ENCODE measurements at places on chromosomes 6 and 20.

DNA sequence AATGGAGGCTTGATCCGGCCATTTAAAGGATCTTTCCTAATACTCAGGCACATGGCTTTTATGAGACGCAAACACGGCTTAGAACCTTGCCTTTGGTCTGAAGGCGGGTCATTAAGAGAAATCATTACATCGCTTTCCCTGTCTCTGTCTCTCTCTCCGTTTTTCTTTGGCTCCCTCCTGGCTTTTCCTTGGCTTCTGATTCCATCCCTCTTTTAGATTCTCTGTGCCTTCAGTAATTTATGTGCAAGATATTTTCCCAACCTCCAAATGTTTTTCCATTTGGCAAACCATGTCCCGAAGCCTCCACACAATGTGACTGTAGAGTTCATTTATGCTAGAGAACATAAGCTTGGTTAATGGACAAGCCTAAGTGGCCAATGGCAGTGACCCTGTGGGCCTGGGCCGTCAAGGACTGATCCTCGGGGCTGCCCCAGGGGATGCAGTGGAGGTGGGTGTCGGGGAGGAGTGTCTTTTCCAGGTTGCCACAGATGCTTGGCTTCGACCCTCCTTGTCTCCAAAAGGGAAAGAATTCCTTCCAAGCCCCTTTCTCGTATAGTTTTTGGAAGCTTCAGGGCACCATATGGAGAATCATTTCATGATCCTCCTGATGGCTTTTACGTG lies 157.0 kb downstream of the SCML4 start:
- no peak for DNase-seq

- no peak for DNase-seq
These were observed 298.6 kb downstream of the UBE3D start for GRCh38 chr6:82767037-82767436.

GRCh38 chr20:16025084-16025483 lies 548.2 kb downstream of the KIF16B start:
- no peak for DNase-seq

DNA sequence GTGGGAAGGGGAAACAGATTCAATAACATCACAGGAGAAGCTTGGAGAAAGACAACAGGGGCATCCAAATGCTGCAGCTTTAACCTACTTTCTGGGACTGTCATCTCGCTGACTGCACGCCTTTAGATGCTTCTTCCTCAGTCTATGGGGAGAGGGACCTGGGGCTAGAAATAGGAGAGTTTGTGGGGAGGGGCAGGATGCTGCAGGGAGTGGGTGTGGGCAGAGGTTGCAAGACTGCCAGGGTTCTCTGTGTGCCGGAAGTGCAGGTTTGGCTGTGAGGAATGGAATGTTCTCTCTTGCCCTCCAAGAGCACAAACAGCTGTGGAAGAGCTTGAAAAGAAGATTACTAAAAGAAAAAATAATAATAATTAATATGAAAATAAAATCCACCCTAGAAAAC lies 93.2 kb downstream of the FOXO3 start:
- peak; percentile 88 for DNase-seq

- no peak for DNase-seq
These were observed 63.0 kb upstream of the IMPG1 start for GRCh38 chr6:76135481-76135880.

GRCh38 chr20:48817367-48818030 lies 10.3 kb downstream of the PREX1 start:
- no peak for DNase-seq

DNA sequence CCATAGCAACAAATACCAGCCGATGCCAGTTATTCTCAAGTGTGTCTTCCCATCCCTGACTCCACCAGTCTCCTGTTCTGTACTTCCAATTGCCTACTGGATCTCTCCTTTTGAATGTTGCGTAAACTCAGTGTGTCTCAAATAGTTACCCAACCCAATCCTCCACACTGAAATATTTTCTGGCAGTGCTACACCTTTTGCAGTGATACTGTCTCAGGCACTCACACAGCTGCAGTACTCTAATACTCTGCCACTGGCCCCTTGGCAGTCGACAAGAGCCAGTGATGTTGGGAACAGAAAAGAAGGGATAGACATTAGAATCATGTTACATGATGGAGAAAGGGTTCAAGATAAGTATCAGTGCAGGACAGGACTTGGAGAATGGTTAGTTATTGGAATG lies 31.8 kb upstream of the FOXO3 start:
- no peak for DNase-seq

GRCh38 chr20:37259865-37260264 lies 1.7 kb downstream of the GHRH start:
- DNase-seq, result no peak

DNA sequence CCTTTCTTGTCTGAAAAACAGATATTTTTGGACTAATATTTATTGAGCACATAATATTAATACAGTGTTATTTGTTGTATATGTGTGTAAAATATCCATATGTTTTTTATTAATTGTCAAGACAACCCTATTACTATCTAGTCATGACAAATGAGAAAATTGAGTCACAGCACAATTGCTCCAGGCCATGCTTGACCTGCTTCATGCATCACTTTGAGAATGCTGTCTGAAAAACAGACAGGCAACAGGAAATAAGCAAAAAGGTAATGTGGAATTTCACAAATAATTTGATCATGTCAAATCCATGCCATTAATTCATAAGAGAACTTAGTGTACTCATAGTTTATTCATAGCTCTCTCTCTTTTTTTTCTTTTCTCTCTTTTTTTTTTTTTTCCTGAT lies 246.5 kb downstream of the RIMS1 start:
- no peak for DNase-seq

DNA sequence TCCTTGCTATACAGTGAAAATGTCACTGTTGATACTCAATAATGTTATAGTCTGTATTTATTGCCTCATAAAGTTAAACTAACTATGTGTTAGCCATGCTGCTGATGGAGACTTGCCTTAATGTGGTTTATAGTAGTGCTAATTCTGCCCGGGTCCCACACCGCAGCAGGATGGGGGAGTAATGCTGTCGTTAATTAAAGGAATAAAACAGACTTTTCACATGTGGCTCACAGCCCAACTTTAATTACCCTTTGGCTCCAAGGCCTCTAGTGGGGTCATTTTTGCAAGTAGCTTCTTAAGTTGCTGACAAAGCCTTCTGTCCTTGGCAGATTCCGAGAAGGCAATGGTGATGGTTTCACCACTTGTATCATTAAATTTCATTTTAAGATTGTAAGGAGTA lies 634.3 kb downstream of the TBC1D32 start:
- DNase-seq, result no peak

- DNase-seq, result no peak
These were observed 16.7 kb upstream of the GSTA3 start for GRCh38 chr6:52925919-52926792.

GRCh38 chr6:82072751-82073150 lies 174.8 kb downstream of the IBTK start:
- DNase-seq, result no peak

GRCh38 chr6:26543953-26544352 lies 5.8 kb downstream of the HMGN4 start:
- no peak for DNase-seq

GRCh38 chr6:164379795-164380194 lies 929.6 kb downstream of the C6orf118 start:
- DNase-seq, result no peak

DNA sequence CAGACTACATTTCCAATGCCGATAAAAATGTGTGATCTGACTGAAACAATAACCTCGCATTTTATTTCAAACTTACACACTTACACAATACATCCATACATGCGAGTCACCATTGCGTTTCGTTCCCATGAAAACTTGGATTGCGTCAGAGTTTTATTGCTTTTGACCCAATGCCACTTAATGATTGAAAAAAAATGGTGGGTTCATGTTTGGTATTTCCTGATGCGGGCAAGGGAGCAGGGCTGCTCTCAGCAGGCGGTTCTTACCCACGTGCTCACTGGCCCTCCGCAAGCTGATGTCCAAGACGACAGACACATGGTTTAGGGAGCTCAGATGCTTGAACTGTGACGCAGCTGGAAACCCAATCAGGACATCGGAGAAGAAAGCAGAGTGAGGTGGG lies 281.0 kb upstream of the SULF2 start:
- DNase-seq, result no peak

DNA sequence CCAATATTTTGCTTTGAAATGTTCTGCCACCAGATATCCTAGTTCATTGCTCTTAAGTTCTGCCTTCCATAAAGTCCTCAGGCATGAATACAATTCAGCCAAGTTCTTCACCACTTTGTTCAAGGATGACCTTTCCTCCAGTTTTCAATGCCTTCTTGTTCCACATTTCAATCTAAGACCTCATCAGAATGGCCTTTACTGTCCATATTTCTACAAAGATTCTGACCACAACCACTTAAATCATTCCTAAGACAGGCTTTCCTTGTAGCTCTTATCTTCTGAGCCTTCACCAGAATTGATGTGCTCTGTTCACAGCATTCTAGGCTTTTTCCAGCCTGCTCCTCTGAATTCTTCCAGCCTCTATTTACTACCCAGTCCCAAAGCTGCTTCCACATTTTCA lies 319.0 kb downstream of the HACE1 start:
- DNase-seq, result no peak

GRCh38 chr6:107563694-107564588 lies 74.0 kb downstream of the SOBP start:
- no peak for DNase-seq

GRCh38 chr6:105153676-105154075 lies 26.1 kb downstream of the POPDC3 start:
- no peak for DNase-seq

DNA sequence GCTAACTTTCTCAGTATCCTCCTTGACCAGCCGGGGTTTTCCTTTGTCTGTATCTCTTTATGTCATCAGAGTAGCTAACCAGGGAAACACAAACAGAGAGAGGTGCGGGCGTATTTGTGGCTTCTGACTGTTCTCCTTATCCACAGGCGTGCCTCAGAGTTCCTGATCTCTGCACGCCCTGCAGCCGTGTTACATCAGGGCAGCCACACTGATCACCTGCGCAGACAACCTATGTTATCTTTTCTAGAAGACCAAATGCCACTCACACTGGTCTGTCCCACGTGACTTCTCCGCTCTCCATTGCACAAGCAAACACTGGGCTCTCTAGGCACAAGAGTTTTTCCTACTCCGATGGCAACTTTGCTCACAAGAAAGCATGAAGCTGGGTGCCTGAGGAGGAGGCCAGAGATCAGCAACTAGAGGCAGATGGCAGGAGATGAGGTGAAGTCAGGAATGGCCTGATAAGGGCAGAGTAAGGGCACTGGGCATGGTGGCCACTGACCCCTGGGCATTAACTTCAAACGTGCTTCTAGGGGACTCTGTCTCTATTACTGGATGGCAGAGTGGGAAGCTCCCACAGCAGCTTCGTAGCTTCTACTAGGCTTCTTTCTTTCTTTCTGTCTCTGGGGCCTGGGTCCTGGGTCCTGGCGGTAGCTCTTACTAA lies 4.5 kb downstream of the PDE10A start:
- DNase-seq, result no peak

GRCh38 chr6:73177221-73177944 lies 47.9 kb downstream of the KHDC1L start:
- DNase-seq, result no peak

GRCh38 chr6:154909821-154910220 lies 85.3 kb upstream of the TIAM2 start:
- DNase-seq, result no peak

GRCh38 chr6:63985223-63985622 lies 349.6 kb downstream of the PHF3 start:
- no peak for DNase-seq

DNA sequence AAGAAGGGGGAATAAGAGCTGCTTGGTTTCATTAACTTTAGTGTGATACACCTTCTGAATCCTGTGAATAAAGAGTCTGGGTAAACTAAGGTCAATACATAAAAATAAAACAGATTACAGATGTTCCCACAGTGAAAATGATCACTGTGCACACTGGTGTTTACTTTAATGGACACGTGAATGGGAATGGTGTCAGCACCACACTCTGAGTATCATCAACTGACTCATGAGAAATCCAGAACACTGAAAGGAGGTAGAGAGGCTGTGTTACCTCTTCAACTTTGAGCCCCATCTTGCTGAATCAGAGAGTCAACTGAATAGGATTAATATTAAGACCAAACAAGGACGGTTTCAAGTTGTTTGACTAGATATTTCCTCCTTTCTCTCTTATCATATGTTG lies 75.0 kb downstream of the ELOVL4 start:
- no peak for DNase-seq

- no peak for DNase-seq
These were observed 406.8 kb upstream of the SULF2 start for GRCh38 chr20:48192109-48192508.

- DNase-seq, result no peak
These were observed 144.8 kb upstream of the CEP162 start for GRCh38 chr6:84372290-84372689.

DNA sequence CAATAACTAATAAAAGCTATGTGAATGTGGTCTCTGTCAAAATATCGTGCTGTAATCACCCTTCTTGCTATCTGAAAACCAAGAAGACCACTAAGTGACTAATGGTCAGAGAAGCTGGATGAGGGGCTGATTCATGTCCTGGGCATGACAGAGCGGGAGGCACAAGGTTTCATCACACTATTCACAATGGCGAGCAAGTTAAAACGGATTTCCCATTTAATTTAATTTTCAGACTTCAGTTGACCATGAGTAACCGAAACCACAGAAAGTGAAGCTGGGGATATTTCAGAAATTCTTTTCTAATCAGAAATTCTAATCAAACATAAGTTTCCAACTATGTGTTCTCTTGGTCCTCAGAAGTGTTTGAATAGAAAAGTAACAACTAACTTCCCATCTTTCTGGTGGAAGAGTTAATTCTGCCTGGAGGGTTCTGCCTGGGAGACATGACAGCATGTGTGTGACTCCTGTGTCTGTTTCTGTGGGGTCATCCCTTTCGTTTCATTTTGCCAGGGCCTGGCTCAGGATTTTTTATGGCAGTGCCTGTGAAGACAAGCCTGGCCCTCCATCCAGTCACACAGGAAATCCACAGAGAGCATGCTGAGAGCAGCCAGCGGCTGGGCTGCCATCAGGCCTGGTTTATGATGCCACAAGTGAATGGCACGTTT lies 98.9 kb downstream of the FAM120B start:
- DNase-seq, result no peak

DNA sequence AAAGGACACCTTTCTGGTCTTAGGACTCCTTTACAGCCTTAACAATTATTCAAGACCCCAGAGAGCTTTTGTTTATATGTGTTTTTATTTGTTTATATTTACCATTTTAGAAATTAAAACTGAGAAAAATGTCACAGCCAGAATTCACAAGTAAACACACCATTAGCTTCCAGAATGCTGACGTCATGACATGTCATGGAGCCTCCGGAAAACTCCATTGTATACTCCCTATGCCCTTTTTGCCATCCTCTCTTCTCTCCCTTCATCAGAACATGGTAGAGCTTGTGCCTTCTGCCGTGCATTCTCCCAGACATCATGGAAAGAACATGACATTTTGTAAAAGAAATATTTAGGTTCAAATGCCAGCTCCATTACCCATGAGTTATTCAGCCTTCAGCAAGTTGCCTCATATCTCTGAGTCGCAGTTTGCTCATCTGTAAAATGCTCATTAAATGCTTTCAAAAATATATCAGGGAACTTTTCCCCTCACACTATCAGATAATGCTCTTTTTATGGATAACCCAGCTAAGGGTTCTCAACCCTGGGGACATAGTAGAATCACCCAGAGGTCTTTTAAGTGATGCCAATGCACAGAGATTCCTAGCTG lies 27.8 kb downstream of the TNFAIP3 start:
- no peak for DNase-seq

Measured in tibial artery (tissue), 4 donors.